ENCODE measurements at places on chromosomes 7 and 10.

- no peak for DNase-seq
Measured at GRCh38 chr10:73974309-73974946, 23.5 kb upstream of the VCL start.

DNA sequence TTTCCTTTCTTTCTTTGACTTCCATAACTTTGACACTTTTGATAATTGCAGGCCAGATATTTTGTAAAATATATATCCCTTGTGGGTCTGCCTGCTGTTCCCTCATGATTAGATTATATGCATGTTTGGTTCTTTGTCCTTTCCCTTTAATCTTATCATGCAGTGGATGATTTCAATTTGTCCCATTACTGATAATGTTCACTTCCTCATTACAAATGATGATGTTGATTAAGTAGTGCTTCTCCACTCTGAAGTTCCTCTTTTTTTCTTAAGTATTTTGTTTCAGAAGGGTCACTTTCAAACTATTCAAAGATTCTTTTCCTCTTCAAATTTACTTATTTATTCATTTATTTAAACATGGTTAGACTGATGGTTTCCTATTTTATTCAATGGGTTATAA is 898.1 kb downstream of the XPNPEP1 start:
- no peak for DNase-seq

- DNase-seq: no peak
Measured at GRCh38 chr10:75344170-75344569, 57.4 kb downstream of the ZNF503 start.

- DNase-seq: no peak
Measured at GRCh38 chr10:121574519-121575166, 23.6 kb downstream of the FGFR2 start.

DNA sequence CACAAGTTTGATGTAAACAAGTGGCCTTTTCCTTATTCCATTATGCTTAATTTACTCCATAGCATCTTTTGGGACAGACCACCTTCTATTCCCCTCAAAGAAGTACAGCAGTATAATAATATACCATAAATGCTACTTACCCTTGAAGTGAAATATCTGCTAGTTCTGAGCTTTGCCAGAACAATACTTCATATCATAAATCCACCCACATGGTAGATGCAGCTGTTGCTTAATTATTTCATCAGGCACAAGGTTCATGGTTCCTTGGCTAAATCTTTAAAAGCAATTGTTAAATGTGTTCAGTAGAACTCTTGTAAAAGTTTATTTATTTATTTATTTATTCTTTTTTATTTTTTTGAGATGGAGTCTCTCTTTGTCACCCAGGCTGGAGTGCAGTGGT is 32.9 kb downstream of the CSTF2T start:
- no peak for DNase-seq

GRCh38 chr7:119959811-119960210 is 313.2 kb upstream of the KCND2 start:
- DNase-seq: no peak

DNA sequence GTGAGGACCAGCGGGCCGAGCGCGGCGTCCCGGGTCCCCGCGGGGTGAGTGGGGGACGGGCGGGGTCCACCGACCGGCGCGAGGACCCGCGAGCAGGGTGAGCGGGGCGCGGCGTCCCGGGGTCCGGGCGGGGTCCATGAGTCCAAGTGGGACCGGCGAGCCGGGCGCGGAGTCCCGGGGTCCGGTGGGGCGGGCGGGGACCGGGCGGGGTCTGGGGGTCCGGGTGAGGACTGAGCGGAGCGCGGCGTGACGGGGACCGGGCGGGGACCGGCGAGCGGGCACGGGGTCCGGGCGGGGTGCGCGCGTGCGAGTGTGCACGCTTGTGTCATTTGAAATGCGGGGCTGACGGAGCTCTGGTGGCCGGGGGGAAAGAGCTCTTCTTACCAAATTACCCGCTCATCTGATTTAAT is 765 bp downstream of the CELF2 start:
- no peak for DNase-seq

DNA sequence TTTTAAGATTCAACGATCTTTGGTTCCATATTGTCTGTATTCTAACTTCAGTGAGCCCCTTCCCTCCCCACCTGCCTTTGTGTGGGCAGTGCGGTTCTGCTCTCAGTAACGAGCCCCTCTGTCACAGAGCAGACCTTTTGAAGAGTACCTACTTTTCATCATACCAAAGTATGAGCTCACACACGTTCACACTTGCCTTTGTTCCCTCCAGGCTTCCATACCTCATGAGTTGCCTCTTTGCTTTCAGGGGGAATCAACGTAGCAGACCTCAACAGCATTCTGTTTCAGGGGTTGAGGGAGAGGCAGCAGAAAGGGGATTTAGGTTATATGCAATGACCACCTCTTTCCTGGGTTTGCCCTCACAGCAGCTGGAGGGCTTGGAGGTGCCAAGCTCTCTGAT is 211.4 kb upstream of the MDFIC start:
- no peak for DNase-seq

- no peak for DNase-seq
Measured at GRCh38 chr10:110029450-110029849, 21.7 kb downstream of the ADD3 start.

- DNase-seq: no peak
Measured at GRCh38 chr7:157086508-157087187, 52.1 kb upstream of the UBE3C start.

GRCh38 chr10:91479583-91479982 is 69.4 kb downstream of the HECTD2 start:
- no peak for DNase-seq

DNA sequence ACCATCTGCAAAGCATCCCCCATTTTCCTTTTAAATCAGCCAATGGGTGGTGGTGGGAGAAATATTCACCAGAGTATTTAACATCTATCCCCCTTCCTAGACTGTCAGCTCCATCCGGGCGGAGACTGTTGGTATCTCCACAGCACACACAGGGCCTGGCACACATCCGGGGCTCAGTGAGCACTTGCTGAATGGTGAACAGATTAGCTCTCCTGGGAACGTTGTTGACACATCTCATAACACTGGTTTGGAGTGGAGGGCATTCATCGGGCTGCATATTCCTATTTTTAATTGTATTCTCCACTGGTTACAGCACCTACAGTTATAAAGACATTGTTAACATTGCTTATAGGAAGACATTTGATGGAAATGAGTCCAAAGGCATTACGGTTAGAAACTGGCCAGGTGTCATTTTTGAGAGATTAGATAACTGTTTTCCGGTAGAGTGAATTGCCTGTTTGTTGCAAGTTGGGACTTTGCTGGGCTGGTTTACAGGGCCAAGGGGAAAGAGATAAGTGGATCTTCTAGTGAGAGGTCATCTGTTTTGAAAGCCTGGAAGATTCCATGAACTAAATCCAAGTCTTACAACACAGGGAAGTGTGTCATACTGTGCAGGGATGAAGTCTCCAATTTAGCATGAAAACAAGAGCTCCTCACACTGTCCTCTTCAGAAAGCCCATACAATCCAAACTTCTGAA is 101.8 kb downstream of the EGFR start:
- no peak for DNase-seq

- no peak for DNase-seq
Measured at GRCh38 chr10:43671659-43672531, 23.2 kb upstream of the ZNF32 start.

DNA sequence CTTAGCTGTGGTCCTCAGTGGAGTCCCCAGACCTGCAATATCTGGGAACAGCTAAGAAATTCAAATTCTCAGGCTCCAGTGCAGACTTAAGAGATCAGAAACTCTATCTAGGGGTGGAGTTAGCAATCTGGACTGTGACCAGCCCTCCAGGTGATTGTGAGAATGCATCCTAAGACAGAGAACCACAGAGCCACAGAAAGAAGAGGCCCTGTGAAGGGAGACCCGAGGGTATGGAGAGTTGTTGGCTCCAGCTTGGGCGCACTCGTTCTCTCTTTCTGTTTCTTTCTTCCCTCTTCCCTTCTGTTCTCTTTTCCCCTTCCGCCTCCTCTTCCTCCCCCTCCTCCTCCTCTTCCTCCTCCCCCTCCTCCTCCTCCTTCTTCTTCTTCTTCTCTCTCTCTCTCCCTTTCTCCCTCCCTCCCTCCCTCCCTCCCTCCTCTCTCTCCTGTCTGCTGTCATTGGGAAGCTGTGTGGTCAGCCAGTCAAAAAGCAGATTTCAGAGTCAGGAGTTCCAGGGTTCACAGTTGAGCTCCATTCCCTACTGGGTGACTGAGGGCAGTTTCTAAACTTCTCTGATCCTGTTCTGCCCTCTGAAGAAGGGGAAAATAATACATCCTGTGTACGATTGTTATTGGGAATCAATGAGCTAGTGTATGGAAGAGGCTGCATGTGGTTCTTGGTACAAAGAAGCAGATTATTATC is 62.1 kb upstream of the STEAP1B start:
- DNase-seq: no peak

DNA sequence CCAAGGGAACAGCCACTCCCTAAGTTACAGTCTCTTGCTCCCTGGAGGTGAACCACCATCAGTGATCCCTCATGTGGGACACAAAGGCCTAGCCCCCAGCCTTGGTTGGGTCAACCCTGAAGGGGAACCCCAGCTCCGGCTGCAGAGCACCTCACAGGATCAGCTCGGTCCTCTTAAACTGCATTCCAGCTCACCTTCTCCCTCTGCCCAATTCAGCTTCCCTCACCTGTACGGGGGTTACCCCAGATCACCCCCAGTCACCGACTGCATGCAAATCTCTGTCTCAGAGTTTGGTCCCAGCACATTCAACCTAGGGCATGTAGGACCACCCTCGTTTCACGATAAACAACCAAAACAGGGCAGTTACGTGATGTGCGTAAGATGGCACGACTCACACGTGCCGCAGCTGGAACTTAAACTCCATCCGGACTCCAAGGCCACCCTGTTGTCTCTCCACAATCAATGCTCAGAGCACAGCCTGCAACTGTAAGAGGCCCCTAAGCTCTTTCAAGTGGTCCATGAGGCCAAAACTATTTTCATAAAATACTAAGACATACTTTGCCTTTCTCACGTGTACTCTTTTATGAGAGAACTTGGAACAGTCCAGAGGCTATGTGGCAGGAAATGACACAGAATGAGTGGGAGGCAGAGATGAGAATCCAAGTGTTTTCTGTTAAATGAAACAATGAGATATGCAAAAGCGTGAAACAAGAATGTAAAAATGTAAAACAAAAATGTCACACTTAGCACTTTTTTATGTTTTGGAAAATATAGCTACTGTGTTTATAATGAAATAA is 285.2 kb downstream of the PTPRN2 start:
- DNase-seq: no peak

GRCh38 chr10:61866700-61867368 is 34.7 kb upstream of the ARID5B start:
- DNase-seq: no peak

- no peak for DNase-seq
Measured at GRCh38 chr10:72720814-72721660, 29.1 kb downstream of the MCU start.

GRCh38 chr10:62001898-62002297 is 100.4 kb downstream of the ARID5B start:
- DNase-seq: no peak
